ENCODE measurements at places on chromosomes 1 and 21. TPM values are rescaled to one million over a fixed set of nuclear protein-coding genes. Genes with fewer than 3 reads are reported as not detected.

The EPHA2 gene
- total RNA-seq: 62.2 TPM

The SLC9C2 gene
- total RNA-seq: not detected

DNA sequence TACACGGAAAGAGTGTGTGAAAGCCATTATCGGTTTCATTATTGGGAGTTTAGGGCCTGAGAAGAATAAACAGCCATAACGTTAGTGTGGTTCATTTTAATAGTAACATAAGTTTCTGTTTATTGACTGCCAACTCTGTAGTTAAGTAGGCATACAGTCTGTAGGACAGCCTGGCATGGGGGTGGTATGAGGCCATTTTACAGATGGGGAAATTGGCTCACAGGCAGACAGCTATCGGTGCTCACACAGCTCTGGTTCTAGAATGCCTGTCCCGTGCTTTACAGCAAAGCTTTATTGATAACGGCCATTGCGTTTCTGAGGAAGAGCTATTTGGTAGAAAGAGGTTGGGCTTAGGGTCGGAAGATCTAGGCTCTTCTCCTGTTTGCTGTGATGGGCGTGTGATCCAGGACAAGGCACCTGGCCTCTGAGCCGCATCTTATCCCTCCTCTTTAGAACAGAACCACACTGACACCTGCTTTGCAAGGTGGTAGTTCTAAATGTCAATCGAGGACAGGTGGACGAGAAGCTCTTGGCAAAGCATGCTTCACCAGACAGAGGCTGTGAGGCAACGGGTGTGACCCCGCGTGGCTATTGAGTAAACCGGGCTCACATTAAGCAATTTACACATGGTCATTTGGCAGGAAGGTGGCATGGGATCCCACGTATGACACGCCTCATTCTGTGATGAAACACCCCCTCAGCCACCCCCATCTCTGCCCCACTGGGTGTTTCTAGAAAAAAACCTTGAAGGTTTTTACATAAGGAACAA is 14.9 kb downstream of the ETS2 start:
- no peak for DNase-seq

DNA sequence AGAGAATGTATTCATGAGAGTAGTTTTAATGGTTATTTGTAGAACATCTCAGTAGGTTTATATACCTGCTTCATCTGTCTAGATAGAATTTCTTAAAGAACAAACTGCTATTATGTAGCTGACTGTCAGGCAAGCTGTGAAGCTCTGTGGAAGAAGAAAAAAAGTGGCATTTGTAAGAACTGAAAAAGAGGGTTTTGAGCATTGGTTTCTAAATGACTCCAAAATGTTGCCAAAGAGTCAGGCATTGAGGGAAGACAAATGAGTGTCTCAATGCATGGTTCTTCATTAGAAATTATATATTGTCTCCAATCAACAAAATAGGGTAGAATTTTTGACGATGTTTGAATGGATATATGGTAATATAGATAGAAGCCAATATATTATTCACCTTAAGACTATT is 1276.1 kb downstream of the KCNT2 start:
- no peak for DNase-seq

GRCh38 chr21:32765058-32765457 is 6.5 kb downstream of the PAXBP1 start:
- no peak for DNase-seq

- peak; percentile 16 for DNase-seq
Observed at GRCh38 chr1:50971748-50972305, 1.8 kb downstream of the CDKN2C start.

DNA sequence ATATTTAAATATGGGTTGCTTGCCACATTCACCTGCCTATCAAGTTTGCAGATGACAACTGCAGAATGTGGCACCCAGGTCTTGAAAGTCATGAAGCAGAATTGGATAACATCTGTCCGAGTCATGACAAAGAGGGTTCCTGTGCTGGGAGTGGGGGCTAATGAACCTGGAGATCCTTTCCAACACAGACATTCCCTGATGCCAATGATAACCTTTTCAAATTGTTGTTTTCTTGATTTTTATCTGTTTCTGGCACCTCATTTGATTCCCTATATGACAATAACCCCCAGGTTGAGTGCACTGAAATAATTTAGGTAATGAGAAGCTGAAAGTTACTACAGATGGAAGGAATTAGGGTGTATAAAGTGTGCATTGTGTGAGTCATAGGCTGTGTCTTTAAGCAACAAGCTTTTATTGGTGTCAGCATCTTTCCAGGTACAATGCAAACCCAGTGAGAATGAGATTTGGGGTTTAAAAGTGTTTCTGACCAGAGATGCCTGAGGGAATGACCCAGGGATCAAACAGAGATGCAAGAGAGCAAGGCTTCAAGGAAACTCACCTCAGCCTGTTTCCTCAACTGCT is 32.0 kb upstream of the IL10 start:
- DNase-seq: no peak

DNA sequence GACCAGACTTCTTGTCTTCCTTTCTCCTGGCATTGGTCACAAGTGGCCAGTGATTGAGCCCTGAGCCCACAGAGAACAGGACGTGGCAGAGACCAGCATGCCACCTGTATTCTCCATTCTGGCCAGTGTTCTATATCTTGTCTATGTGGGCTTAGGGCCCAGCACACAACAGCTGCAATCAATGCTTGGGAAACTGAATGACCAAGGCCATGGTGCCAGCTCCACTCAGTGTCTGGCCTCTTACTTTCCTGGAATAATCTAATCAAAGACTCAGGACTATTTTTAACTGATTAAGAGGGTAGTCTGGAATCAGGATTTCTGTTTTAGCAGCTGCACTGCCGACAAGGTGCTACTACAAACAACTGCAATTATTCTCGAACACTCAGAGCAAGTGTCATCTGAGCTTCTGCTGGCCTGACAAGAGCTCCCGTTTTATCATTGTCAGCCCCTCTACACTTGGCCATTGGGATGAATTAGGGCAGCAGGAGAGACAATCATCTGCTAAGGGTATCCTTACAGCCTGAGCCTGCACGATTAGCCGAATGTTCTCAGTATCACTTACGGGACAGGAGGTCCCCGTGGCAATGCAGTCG is 74.4 kb upstream of the GRIK3 start:
- DNase-seq: no peak

DNA sequence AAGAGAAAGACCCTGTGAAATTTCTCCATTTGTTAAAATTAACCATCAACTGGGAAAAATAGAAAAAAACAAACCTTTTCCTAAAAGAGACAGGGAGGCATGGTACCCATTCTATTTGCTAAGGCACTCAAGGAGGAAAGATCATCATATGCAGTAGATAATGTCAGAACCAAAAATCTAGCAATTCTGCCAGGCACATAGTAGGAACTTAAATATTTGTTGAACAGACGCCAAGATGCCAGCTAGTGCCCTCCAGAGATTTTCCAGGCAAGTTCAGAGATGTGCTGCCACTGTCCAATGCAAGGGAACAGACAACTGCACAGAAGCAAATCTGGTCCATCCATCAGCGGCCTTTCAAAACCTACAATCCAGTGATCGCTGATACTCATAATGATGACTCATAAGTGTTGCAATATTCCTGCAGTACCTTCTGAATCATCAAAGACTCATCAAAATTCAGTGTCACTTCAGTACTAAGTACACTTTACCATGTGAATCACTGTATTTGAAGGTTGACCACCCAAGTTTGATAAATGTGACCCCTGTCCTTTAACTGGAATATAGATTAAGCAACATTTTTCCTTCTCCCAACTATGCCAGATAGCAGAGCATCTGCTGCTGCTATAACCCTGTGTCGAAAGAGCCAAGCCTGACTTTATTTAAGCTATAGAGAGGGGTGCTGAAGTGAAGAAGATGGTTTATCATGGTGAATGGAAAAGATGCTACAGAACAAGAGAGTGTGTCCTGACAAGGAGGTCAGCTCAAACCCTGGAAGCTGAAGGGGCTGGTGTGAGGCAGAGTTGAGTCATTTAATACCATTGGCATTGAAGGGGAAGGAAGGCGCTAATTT is 99.1 kb downstream of the MT1HL1 start:
- DNase-seq: no peak

DNA sequence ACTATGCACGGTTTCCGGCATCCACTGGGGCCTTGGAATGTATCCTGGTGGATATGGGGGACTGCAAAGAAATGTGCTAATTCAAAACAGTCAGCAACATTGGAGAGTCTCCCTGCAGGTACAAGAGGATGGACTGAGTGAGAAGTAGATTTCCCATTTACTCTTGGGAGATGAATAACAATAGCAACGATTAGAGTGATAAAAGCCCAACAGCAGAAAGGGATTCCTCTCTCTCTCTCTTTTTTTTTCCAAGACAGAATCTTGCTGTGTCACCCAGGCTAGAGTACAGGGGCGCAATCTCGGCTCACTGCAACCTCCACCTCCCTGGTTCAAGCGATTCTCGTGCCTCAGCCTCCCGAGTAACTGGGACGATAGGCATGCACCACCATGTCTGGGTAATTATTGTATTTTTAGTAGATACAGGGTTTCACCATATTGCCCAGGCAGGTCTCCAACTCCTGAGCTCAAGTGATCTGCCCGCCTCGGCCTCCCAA is 5.0 kb upstream of the SHCBP1L start:
- DNase-seq: no peak

Data from tongue (tissue), 3 donors.